ENCODE measurements at places on chromosomes 6 and 20.

DNA sequence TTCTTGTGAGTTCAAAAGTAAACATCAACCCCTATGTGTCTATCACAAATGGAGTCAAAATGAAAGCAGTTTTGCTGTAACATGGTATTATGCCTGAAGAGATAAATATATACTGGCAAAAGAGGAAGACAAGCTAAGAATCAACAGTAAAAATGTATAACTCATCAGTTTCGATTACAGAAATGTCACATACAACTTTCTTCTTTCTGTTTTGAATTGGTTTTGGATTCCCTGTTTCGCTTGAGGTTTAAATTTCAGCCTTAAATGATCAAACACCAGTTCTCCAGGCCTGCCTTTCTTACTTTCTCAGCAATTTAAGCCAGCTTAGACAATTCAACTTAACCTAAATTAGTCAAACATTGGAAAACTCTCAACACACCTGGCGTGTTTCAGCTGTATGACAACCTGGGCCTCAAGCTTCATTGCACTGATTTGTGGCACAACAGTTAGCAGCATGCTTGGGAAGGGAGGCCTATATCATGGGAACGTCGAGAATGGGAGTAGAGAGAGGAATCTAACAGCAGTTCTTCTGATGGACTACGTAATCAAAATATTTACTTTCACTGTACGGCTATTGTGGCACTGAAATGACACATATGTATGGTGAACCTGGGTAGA lies 51.9 kb upstream of the MARCKS start:
- no peak for DNase-seq

GRCh38 chr6:138830248-138830647 lies 34.4 kb downstream of the ECT2L start:
- DNase-seq, result no peak

DNA sequence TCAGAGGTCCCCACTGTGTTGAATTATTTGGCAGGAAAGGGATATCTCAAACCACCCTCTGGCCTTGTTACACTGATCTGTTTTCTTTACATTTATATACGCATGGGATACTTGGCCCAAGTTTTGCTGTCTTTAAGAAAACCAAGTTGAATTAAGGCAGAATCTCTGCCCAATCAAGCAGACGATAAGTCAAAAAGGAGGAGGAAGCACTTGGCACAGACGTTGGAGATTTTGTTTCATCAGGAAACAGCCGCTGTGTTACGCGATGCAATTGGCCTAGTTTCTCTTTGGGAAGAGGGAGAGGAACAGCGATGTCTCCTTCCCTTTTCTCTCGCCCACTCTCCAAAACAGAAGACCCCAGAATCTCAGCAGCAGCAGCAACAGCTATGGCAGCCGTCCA lies 20.2 kb upstream of the NAA20 start:
- no peak for DNase-seq

- DNase-seq, result no peak
Observed at GRCh38 chr20:50499938-50500337, 10.2 kb upstream of the PTPN1 start.

GRCh38 chr6:41467061-41467460 lies 79.1 kb upstream of the FOXP4 start:
- DNase-seq, result no peak

DNA sequence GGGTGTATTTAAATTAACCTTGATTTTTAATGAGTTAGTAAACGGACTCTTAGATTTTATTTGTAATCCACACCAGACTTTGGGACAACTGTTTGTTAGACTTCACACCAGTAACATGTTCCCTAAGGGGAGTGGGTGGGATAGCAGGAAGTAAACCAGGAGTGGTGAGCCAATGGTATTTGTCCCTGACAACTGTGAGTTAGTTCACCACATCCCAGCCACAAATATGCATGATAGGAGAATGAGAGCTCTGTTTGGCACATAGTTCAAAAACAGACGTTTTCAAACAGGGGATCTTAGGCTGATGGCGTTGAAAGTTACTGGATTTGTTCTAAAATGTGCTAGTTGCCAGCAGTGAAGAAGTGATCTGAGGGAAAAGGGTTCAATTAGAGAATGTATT lies 18.7 kb upstream of the COL10A1 start:
- no peak for DNase-seq

DNA sequence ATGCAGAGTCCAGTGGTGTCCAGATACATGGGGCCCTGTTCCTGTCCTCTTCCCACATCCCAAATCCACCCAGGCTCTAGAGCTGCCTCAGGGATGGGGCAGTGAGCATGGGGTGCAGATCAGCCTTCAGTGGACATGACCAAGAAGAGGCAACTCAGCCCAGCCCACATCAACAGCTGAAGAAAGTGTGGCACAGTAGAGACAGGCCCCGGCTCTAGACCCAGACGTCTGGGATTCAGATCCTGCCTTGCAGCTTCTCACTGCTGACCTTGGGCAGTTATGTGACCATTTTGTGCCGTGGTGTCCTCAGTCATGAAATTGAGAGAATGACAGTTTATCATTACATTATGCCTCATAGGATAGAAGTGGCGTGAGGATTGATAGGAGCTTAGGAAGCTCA lies 54.6 kb upstream of the CST7 start:
- DNase-seq, result no peak

- no peak for DNase-seq
Observed at GRCh38 chr6:125910527-125910926, 46.0 kb upstream of the HINT3 start.

GRCh38 chr6:24897186-24897585 lies 38.6 kb downstream of the RIPOR2 start:
- no peak for DNase-seq

GRCh38 chr6:17031961-17032360 lies 69.9 kb upstream of the STMND1 start:
- no peak for DNase-seq

- DNase-seq, result no peak
Observed at GRCh38 chr6:163955756-163956155, 541.2 kb downstream of the QKI start.

DNA sequence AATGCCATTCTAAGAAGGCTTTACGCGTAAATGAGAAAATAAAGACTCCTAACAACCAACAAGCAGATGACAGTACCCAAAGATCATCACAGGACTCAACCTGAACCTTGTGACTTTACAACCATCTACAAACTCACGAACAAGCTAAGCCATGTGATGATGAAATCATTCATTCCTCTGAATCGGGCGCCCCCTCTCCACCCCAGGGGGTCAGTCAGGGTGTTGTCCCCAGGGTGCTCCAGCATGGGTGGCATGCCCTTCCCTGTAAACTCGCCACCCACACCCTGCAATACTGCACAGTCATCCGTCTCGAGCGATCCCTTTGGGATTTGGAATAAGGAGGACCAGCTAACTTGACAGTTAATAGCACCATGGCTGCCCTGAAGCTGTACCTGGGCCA lies 12.6 kb downstream of the SERPINB6 start:
- no peak for DNase-seq

DNA sequence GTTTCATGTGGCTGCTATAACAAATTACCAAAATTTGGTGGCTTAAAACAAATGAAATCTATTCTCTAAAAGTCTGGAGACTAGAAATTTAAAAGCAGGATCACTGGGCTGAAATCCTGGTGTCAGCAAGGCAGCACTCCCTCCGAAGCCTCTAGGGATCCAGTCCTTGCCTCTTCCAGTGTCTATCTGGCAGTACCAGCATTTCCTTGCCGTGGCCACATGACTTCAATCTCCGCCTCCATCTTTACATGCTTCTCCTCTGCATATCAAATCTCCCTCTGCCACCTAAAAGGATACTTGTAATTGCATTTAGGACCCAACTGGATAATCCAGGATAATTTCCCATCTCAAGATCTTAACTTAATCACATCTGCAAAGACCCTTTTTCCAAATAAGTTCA lies 30.2 kb downstream of the ARHGAP18 start:
- no peak for DNase-seq

- no peak for DNase-seq
Observed at GRCh38 chr6:14750059-14750661, 495.7 kb upstream of the JARID2 start.

DNA sequence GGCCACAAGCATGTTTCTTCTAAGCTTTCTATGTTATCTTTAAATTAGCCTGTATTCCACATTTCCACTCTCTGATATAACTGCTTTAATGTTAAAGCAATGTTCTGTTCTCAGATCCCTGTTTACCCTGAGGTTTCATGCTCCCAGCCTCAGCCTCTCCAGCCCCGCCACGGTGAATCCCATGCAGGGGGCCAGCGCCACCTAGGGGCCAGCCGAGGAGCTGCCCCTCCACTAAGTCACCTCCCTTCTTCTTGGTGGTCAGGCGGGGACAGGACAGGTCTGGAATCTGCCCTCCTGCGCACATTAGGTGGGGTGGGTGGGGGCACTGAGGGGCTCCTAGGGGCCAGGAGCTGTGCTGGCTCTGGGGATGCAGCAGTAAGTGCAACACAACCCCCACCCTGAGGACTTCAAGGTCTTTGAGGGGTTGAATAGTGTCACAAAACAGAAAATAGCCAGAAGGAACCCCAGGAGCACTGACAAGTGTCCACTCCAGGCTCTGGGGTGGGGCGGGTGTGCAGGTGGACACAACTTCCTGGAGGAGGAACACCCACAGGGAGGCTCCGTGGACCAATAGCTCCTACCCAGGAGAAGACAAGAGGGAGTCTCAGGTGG lies 61.6 kb downstream of the RAB44 start:
- DNase-seq, result peak; percentile 49

GRCh38 chr6:109121411-109121810 lies 26.1 kb downstream of the CEP57L1 start:
- no peak for DNase-seq

DNA sequence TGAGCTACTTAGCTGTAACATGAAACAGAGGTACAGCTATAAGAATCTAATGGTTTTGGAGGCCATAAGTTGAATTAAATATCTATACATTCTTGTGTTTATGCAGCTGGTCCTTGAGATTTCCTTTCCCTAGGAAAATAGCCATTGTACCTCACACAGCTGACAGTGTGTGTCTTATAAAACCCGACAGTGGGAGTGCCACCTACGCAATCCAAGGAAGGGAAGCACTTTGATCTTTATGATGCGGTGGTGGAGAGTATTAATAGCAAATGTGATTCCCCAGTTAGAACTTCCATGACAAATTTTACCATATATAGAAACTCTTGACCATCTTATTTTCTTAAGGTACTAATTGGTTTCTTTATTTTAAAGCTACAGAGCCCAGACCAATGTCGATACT lies 149.5 kb downstream of the TMEM200A start:
- no peak for DNase-seq

DNA sequence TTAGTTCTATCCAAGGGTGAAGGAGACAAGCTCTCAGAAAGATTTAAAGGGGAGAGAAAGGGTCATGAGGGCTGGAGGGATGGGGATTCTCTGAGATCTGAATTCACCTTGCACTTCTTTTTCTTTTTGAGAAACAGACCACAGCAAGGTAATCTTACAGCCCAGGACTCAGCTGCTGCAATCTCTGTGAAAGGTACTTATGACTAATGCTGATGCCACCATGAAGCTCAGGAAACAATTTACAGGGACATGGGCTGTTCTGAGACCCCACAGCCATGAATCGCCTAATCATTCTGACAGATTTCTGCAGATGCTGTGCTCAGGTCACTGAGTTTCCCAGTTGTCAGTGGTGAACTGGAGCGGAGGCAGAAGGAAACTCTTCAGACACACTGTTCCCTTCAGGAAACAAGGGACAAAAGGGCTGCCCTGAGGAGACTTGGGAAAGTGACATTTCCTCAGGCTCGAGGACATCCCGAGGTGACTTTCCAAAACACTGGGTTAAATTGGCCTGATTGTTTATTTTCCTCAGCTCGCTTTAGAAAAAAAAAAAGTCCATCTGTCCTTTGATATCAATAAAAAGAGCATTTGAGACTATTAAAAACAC lies 103.8 kb upstream of the PLCB4 start:
- DNase-seq, result no peak
